ENCODE measurements at places on chromosomes 12 and 14. TPM values are rescaled to one million over a fixed set of nuclear protein-coding genes. Genes with fewer than 3 reads are reported as not detected.

SLC5A8 gene
- not detected for total RNA-seq

CKAP4 gene
- 184 TPM for total RNA-seq

DNA sequence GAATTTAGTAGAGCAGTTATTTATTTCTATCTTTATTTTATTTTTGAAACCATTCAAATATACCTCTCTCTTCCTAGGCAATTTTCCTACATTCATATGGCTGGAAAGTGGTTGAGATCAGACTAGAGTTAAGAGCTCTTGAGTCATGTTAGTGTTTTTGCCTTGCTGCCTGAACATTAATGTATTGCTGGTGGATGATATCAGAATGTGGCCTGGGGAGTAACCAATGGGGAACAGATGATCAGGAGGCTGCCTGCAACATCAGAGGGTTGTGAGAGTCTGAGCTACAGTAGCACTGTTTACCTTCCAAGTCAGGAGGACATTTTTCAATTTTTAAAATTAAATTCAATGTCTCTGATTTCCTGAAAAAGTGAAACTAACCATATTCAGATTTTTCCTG lies 166.3 kb upstream of the TRHDE start:
- DNase-seq, result no peak

- no peak for DNase-seq
Observed at GRCh38 chr14:69858801-69859200, 20.4 kb upstream of the SMOC1 start.

- no peak for DNase-seq
Observed at GRCh38 chr14:36555998-36556743, 26.2 kb downstream of the NKX2-8 start.

- peak; percentile 83 for DNase-seq
Observed at GRCh38 chr12:53623548-53624385, 2.4 kb downstream of the ATF7 start.

GRCh38 chr12:66036317-66036716 lies 94.2 kb downstream of the LLPH start:
- peak; percentile 56 for DNase-seq

DNA sequence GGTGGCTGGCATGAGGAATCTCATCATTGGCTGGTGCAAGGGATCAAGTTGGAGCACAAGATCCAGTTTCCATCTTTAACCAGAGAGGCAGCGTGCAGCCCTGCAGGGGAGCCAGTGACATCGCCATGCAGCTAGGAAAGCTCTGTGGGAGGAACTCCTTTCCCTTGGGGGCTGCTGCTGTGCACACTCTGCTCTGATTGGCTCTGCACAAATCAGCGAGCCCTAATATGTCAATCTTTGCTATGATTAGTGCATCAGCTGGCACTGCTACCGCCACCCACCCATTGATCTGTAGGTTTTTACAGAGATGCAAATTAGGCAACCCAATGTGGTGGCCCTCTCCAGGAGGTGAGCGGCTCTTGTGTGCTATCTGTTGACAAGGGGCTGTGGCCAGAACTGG lies 262.6 kb downstream of the PCNX1 start:
- DNase-seq, result no peak

DNA sequence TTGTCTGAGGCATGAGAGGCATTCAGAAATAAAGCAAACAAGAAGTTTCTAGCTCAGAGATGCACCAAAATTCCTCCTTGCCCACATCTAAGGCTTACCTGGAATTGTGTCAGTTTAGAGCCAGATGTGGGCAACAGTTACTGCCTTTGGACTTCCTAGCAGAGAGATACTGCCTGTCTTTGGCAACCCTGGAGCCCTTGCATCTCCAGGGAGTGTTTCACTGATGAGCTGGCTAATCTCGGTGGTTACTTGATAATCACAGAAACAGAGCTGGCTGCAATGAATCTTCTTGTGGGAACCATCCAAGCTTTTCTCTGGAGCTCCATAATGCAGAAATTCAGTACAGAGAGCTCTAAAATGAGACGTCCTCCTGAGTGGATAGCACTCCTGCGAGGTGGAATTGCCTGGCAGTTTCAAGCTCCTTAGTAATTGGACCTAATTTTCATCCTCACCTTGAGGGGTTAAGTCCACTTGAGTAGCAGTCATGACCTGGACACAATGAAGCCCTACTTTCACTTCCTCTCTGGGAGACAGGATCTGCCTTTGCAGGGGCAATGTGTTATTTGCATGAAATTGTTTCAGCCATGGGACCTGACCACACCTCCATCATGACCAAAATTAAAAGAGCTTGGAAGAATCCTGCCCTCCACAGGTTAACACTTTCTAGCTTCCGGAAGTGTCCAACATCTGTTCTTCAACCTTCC lies 108.8 kb upstream of the ARHGAP5 start:
- no peak for DNase-seq

- DNase-seq, result peak; percentile 39
Observed at GRCh38 chr14:34452258-34452822, 9.7 kb downstream of the SPTSSA start.

DNA sequence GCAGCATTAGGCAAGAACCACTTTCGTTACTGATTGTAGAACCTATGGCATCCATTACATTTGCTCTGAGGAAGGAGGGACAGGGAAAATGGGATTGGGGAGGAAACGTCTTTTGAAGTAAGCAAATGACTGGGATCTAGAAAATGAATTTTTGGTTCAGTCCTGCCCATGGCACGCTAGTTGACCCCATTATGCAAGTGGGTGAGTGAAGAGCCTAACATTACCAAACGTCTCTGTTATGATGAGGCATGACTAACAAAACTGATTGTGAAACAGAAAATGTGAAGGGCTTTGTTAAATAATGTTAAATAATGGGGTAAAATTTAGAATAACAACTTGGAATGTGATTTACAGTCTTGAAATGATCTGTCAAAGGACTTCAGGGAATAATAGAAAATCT lies 38.9 kb downstream of the CPSF2 start:
- peak; percentile 62 for DNase-seq

DNA sequence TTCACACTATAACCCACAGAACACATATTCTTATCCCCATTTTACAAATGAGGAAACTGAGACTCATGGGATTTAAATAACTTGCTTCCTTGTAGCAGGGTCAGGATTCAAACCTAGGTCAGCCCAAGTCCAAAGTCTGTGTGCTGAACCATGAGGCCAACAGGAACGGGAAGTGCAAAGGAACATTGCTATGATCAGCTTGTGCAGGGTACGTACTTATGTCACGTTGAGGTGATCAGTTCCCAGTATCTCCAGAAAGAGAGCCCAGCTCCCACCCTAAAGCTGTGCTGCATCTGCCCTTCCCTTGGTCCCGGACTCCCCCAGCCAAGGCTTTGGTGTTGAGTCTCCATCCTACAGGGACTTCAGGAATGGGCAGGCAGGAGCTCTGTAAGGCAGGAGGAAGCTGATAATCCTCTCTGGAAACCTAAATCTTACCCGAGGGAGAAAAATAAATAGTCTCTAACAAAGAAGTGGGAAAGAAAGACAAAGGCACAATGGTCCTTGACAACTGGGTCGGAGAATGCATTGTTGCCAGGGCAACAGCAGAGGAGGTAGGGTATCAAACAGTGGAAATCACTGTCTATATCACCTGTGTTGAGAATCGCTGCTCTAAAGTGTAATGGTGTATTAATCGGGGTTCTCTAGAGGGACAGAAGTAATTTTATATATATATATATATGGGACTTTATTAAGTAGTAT lies 82.5 kb upstream of the FICD start:
- DNase-seq, result no peak

GRCh38 chr14:82879949-82880535 lies 1346.4 kb upstream of the SEL1L start:
- no peak for DNase-seq

DNA sequence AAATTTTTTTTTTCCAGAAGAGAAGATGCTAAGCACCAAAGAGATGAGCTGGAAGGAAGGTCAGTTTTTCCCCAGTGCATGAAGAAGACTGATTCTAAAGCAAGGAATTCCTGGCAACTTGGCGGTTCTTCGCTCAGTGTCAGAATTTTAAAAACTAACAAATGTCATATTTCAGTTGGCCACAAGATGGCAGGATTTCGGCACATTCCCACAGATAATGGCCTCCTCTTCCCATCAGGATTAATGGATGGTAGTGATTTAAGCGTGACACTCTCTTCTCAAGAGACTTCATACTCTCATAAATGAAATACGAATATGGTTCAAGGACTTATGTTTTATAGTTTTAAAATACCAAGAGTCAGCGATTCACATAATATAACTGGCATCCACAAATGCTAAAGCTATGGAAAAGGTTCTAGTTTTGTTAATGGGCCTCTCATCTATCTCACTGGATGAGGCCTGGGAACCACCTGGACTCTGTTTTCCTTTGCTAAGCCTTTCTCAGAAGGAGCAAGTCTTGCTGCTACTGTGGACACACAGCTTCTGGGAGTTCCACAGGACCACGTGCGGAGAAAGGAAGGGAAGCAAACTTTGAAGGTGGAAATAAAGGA lies 46.1 kb upstream of the PTPRO start:
- no peak for DNase-seq
